Nephron progenitor cell (in vitro differentiated cells): ENCODE measurements at places on chromosomes 1 and 21.

DNA sequence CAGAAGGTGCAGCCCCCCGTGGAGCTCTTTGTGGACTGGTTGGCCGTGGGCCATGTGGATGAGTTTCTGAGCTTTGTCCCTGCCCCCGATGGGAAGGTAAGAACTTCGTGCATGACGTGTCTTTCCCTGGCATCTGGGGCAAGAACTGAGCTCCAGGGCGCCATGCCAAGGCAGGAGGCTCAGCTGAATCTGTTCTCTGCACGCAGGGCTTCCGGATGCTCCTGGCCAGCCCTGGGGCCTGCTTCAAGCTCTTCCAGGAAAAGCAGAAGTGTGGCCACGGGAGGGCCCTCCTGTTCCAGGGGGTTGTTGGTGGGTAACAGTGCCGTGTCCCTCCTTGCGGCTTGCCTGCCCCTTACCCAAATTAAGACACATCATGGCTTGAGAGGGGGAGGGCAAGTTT lies 27.7 kb downstream of the PADI3 start:
- DNase-seq: no peak

- DNase-seq: no peak
Measured at GRCh38 chr1:56385314-56385713, 194.0 kb downstream of the PLPP3 start.

DNA sequence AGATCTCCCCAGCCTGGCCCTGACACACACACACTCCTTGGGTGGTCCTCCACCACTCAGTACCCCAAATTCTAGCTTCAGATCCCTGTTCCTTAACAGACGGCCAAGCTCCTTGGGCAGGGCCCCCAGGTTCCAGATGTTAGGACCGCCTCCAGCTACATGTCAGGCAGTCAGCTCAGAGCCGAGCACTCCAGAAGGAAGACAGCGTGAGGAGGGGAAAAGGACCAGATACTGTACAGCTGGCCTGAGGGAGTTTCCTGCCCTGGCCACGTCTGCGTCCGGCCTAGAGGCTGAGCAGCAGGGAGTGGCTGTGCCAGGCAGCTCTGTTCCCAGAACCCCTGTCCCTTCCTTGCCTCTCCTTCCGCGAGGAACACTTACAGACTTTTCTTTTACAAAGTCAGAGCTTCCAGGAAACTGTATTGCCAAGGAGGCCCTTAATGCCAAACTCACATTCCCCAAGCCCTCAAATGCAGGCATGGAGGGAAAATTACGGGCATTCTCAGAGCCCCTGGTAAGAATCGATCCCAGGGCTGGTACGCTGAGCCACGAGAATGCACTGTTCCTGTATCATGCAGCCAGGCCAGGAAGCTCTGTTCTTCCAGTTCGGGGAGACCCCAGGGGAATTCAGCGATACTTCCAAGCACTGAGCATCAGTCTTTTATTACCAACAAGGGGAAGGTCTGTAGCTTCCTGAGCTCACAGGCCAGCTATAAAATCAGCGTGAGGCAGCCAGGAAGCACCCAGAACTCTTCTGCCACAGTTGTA lies 45.2 kb upstream of the CNTN2 start:
- peak; percentile 35 for DNase-seq

- peak; percentile 0 for DNase-seq
Measured at GRCh38 chr1:7555391-7556185, 215.5 kb upstream of the VAMP3 start.

GRCh38 chr21:44498280-44499210 lies 41.5 kb downstream of the KRTAP10-1 start:
- DNase-seq: no peak

DNA sequence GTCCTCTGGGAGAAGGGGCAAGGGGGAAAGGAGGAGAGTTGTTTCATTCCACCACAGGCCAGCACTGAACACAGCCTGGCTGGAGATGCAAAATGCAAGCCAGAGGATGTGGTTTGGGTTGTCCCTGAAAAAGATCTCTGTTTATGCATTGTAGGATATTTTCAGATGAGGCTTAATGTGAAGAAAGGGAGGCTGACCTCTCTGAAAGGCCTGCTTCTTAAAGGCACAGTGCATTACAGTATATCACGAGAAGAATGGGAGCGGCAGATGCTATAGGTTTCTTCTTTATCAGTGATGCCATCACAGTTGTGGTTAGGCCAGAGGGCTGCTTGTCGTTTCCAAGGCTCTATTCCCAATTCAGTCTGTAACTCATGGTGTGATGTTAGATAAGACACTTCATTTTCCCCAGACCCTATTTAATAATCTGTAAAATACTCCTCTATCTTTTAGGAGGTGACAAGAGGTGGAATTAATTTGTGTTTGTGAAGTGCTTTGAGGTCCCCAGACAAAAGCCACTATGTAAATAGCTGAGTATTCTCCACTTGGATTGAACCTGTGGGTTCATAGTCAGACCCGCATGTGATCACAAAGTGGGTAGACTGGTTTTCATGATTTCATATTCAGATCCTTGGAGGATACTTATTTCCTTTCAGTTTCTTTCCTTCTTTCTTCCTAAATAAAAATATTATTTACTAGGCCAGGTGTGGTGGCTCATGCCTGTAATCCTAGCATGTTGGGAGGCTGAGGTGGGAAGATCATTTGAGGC lies 76.5 kb upstream of the WDR26 start:
- no peak for DNase-seq

GRCh38 chr1:159177272-159177907 lies 6.0 kb downstream of the CADM3 start:
- peak; percentile 79 for DNase-seq

GRCh38 chr1:217540321-217540720 lies 90.6 kb downstream of the GPATCH2 start:
- DNase-seq: no peak

GRCh38 chr21:45836694-45837670 lies 144.6 kb upstream of the COL6A1 start:
- no peak for DNase-seq

GRCh38 chr1:227370533-227371254 lies 52.4 kb upstream of the CDC42BPA start:
- no peak for DNase-seq

DNA sequence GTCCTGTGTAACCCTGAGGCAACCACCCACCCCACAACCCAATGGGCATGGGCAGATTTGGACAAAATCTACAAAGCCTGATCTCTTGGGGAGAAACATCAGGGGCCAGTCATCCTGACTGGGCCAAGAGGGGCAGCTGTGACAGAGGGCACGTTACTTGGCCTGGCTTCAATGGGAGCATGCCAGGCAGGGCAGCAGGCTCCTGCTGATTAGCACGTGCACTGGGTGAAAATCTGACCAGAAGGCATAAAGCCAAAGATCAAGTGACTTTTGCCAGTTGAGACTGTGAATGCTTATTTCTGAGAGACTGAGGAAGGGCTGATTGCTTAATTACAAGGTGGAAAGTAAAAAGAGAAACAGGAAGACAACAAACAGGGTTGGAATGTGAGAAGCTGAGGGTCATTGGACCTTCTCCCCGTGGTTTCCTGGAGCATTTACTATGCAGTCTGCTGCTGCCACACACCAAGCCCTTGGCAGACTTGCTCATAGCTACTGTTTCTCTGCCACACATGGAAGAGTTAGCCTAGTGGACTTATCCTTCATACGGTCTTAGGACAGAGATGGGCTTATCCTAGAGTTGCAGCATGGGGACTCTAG lies 39.8 kb upstream of the TNR start:
- no peak for DNase-seq

DNA sequence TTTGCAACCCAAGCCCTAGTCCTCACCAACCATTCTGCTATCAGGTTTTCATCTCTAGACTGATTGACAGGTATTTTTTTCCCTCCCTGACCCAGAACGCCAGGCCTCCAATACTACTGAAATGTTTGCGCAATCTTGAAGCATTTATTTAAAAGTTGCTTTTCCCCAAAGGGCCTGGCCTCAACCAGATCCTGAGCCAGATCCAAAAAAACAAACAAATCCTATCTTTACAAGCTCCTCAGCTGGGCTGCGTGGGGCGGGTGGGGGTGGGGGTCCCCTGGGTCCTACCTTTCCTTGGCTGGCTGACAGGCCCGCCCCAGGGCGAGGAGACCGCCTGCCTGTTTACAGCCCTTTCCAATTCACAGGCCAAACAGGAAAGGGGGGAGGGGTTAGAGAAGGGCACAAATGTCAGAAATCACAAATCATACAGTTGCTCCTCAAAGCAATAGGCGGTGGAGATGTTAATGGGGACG lies 98.8 kb downstream of the FOXD2 start:
- DNase-seq: peak; percentile 39

- no peak for DNase-seq
Measured at GRCh38 chr1:117760485-117760884, 154.6 kb downstream of the TENT5C start.

DNA sequence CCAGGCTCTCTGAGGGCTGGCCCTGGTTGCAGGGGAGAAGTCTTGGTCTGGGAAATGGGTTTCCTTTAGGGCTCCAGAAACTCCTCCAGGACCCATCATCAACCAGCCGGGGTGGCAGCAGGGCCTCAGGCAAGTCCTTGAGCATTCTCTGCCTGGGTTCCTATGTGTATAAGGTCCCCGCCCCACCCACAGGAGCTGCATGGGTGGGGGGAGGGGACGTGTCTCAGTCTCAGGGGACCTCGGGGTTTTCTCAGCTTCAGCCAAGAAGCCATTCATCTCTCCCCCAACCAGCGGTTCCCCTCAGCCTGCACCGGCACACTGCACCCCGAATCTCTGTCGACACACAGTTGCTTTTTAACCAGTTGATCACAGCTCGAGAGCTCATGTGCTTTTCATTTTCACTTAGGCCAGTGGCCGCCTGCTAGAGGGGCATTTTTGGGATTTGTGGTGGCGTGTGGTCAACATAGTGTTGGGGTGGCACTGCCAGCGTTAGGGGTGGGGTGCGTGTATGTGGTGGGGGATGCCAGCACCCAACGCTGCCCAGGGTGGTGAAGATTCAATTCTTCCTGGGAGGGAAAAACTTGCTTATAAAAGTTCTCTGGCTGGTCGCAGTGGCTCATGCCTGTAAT lies 6.5 kb downstream of the RUNX3 start:
- DNase-seq: no peak

- DNase-seq: no peak
Measured at GRCh38 chr1:79283451-79283850, 276.9 kb upstream of the ADGRL4 start.

GRCh38 chr1:207152792-207153468 lies 48.9 kb downstream of the C4BPA start:
- no peak for DNase-seq

GRCh38 chr1:47991187-47991586 lies 6.0 kb downstream of the TRABD2B start:
- DNase-seq: no peak

DNA sequence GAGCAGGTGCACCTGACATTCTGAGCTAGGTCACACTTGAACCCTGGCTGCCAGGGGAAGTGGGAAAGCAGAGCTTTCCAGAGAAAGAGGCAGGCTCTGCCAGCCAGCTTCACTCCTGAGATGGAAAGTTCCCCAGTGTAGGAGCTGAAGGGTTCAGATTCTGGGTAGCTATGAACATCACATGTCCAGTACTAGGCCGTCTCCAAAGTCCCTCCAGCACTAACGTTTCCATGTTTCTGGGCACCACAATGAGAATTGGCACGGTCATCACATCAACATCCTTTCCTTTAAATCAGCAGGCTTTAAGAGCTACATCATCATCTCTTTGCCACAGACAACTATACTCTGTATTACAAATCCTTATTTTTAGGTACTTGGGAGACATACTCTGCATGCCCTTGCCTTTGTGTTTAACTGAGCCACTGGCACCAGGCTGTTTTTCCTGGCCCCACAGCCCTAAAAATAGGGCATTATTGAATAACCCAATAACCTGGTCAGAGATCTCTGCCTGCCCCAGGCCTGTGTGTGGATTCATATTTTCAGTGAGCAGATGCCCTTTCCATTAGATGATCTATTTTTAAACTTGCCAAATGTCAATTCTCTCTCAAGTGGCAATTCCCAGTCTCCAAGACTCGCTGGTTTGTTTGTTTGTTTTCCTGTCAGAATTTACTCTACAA lies 35.4 kb upstream of the USP24 start:
- DNase-seq: no peak

DNA sequence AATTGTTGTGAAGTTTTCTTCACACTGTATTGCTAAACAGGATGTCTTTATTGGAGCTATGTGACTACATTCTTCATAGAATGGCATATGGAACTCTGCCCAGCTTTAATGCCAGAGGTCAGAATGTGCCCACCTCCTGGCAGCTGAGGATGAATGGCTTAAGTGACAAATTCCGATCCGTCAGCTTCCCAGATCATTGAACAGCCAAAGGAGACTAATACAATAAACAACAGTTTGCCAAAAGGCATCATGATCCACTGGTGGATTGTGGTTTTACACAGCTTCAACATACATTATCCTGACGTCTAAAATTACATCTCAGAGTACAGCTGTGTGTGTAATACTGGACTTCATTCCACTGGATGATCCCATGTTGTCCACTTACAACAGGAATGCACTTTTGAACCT lies 68.7 kb upstream of the C1orf105 start:
- no peak for DNase-seq
